ENCODE measurements at places on chromosomes 13 and 19. TPM values are rescaled to one million over a fixed set of nuclear protein-coding genes. Genes with fewer than 3 reads are reported as not detected.

Gene IZUMO2
- total RNA-seq = not detected

Gene YJEFN3
- 4.1 TPM for total RNA-seq

GRCh38 chr19:12117201-12117970 lies 22.8 kb downstream of the ZNF20 start:
- H3K36me3 ChIP-seq = no peaks in the 10 kb centered on the region
- no peak overlapping the region for H3K27ac ChIP-seq
- H3K4me1 ChIP-seq = no peaks in the 10 kb centered on the region
- no peak overlapping the region for H3K4me3 ChIP-seq

Gene ZNF610
- 4.5 TPM for total RNA-seq

DNA sequence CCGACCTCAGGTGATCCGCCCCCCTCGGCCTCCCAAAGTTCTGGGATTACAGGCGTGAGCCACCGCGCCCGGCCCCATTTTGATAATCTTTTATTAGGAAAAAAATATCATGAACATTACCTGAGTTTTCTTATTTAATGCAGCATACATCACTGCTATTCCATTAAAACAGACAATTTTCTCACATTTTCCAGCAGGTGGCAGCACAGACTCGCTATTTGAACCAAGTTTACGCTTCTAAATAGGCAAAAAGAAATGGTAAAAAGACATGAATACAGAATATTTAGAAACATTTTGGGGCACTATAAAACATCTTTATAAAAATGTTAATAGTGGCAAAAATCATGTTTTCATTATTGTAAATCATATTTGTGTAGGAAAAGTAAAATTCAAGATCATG lies 903.1 kb downstream of the SLITRK6 start:
- no peak for DNase-seq
- no peaks in the 10 kb centered on the region for H3K4me1 ChIP-seq
- no peak overlapping the region for H3K4me3 ChIP-seq
- no peak overlapping the region for H3K27ac ChIP-seq

Gene ZNF681
- total RNA-seq = 2.0 TPM

DNA sequence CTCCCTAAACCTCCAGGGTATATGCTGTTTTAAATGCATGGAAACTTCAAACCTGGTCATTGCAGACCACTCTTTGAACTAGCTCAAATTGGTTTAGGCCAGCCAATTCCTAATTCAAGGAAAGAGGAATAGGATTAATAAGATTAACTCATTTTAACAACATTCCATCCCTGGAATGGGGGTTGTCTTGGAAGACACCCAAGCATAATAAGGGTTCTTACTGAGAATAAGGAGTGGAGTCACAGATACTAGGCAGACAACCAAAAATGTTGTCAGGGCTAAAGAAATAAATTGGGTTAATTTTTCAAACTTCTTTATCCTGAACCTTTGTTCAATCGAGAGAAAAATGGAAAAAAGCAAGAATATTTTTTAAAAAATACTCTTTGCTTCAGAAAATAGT lies 186.2 kb downstream of the PCDH9 start:
- DNase-seq = no peak
- H3K27ac ChIP-seq = no peak overlapping the region
- no peaks in the 10 kb centered on the region for H3K36me3 ChIP-seq
- no peaks in the 10 kb centered on the region for H3K27me3 ChIP-seq
- H3K4me1 ChIP-seq = no peaks in the 10 kb centered on the region

GRCh38 chr19:10079031-10079453 lies 7.1 kb upstream of the SHFL start:
- no peak overlapping the region for H3K4me3 ChIP-seq
- H3K36me3 ChIP-seq = no peaks in the 10 kb centered on the region
- H3K4me1 ChIP-seq = no peaks in the 10 kb centered on the region
- DNase-seq = no peak

- no peaks in the 10 kb centered on the region for H3K4me1 ChIP-seq
- no peaks in the 10 kb centered on the region for H3K27me3 ChIP-seq
- no peaks in the 10 kb centered on the region for H3K36me3 ChIP-seq
- H3K27ac ChIP-seq = no peak overlapping the region
- H3K4me3 ChIP-seq = no peak overlapping the region
Observed at GRCh38 chr13:90751026-90751425, 596.5 kb upstream of the MIR17HG start.

DNA sequence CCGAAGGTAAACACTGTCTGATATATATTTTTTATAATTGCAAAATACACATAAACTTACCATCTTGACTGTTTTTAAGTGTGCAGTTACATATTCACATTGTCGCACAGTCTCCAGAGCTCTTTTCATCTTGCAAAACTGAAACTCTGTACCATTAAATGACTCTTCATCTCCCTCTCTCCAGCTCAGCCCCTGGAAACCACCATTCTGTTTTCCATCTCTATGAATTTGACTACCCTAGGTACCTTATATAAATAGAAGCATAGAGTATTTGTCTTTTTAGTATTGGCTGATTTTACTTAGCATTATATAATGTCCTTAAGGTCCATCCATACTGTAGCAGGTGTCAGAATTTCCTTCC lies 45.8 kb downstream of the LRCH1 start:
- H3K27ac ChIP-seq = no peak overlapping the region
- H3K36me3 ChIP-seq = no peaks in the 10 kb centered on the region
- no peak overlapping the region for H3K4me3 ChIP-seq

Gene KLK4
- not detected for total RNA-seq

DNA sequence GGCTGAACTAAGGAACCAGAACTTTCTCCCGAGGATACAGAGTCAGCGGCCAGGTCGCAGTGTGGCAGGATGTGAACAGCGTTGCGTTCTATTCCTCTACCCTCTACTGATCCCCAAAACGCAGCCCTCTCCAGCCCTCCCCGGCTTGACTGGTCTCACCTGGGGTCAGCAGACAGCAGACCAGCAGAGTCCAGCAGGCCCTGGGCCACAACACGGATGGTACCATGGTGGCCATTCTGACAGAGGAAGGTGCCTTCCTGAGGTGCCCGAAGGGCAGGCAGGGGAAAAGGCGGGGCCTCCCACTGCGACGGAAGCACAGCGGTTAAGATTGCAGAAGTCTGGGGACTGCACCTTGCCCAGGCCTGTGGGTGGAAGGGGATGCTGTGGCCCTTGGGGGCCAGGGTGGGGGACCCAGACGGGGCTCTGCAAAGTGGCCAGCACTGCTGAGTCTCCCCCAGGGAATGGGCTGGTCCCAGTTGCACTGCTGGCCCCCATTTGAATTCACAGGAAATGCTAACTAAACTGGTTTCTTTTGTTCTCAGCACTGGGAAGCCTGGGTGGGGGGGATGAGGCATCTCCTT lies at the start of gene ICAM3:
ICAM3 (minus strand) TSS at position 245 of the 581 bp plus-strand sequence; CDS start at position 235, 10 bp downstream.
- H3K4me1 ChIP-seq = peaks cover 4% of the 10 kb centered on the region
- no peak within 1 kb of the TSS for H3K27ac ChIP-seq
- no peaks in the 10 kb centered on the region for H3K36me3 ChIP-seq
- DNase-seq = no peak
- H3K27me3 ChIP-seq = no peaks in the 10 kb centered on the region

GRCh38 chr13:99886706-99887105 lies 84.9 kb downstream of the ZIC5 start:
- no peak overlapping the region for H3K4me3 ChIP-seq
- no peak for DNase-seq
- no peaks in the 10 kb centered on the region for H3K4me1 ChIP-seq
- no peaks in the 10 kb centered on the region for H3K27me3 ChIP-seq
- no peaks in the 10 kb centered on the region for H3K36me3 ChIP-seq

Gene PSG1
- total RNA-seq = not detected

DNA sequence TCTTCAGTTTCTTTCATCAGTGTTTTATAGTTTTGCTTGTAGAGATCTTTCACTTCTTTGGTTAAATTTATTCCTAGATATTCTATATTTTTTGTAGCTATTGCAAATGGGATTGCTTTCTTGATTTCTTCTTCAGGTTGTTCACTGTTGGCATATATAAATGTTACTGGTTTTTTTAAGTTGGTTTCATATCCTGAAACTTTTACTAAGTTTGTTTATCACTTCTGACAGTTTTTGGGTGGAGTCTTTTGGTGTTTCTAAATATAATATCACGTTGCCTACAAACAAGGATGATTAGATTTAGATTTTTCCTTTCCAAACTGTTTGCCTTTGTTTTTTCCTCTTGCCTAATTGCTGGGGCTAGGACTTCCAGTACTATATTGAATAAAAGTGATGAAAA lies 109.7 kb downstream of the PAN3 start:
- no peak for DNase-seq
- H3K27me3 ChIP-seq = no peaks in the 10 kb centered on the region
- no peaks in the 10 kb centered on the region for H3K4me1 ChIP-seq
- H3K4me3 ChIP-seq = no peak overlapping the region

Gene VN1R4
- not detected for total RNA-seq

GRCh38 chr13:109406376-109406992 lies 379.9 kb downstream of the IRS2 start:
- DNase-seq = no peak
- H3K27ac ChIP-seq = no peak overlapping the region
- H3K4me3 ChIP-seq = no peak overlapping the region
- no peaks in the 10 kb centered on the region for H3K36me3 ChIP-seq
- no peaks in the 10 kb centered on the region for H3K27me3 ChIP-seq
- no peaks in the 10 kb centered on the region for H3K4me1 ChIP-seq

Gene APOC4
- not detected for total RNA-seq

DNA sequence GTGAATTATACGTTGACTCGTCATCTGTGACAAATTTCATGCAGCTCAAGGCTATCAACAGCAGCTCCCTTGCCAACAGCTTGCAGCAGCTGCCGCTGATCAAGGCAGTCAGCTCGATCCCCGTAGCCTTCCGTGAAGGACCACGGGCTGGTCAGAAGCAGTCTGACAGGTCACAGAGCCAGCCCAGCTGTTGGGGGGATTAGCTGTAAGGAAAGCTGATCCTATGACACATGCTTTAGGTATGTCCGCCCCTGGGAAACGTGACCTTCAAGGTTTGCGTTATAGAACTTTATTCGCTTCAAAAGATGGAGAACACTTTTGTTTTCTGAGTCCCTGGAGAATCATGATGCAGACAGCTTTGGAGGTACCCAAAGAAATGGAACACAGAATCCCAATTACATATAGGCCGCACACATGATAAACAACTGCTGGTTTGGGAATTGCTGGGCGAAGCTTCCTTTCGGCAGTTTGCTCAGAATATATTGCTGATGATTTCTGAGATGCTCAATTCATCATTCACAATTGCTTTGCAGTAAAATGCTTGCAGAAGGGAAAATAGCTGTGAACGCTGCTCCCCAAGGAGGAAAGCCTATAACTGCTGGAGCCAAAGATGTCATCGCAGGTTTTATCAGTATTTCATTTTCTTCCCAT lies 62.6 kb upstream of the USP29 start:
- H3K27ac ChIP-seq = peak overlapping the region; percentile 79
- H3K4me3 ChIP-seq = peak overlapping the region; percentile 22
- no peaks in the 10 kb centered on the region for H3K36me3 ChIP-seq
- H3K4me1 ChIP-seq = peaks cover 12% of the 10 kb centered on the region
- H3K27me3 ChIP-seq = no peaks in the 10 kb centered on the region
- peak; percentile 96 for DNase-seq

- no peaks in the 10 kb centered on the region for H3K27me3 ChIP-seq
- H3K4me1 ChIP-seq = no peaks in the 10 kb centered on the region
- no peak overlapping the region for H3K27ac ChIP-seq
- H3K36me3 ChIP-seq = no peaks in the 10 kb centered on the region
- H3K4me3 ChIP-seq = no peak overlapping the region
- no peak for DNase-seq
Observed at GRCh38 chr19:8552810-8553209, 24.4 kb downstream of the MYO1F start.

GRCh38 chr19:17469481-17470067 lies 750 bp upstream of the SLC27A1 start:
- no peaks in the 10 kb centered on the region for H3K36me3 ChIP-seq
- no peaks in the 10 kb centered on the region for H3K27me3 ChIP-seq
- H3K27ac ChIP-seq = peak overlapping the region; percentile 83
- peak; percentile 98 for DNase-seq
- peaks cover 12% of the 10 kb centered on the region for H3K4me1 ChIP-seq

- H3K27me3 ChIP-seq = no peaks in the 10 kb centered on the region
- no peaks in the 10 kb centered on the region for H3K36me3 ChIP-seq
- no peak for DNase-seq
- H3K4me1 ChIP-seq = no peaks in the 10 kb centered on the region
- no peak overlapping the region for H3K27ac ChIP-seq
Observed at GRCh38 chr13:47598340-47598911, 402.6 kb downstream of the SUCLA2 start.

GRCh38 chr13:77928909-77929308 lies 10.3 kb upstream of the EDNRB start:
- H3K4me1 ChIP-seq = no peaks in the 10 kb centered on the region
- no peaks in the 10 kb centered on the region for H3K27me3 ChIP-seq
- no peak overlapping the region for H3K27ac ChIP-seq
- H3K4me3 ChIP-seq = no peak overlapping the region

Gene CYP4F3
- total RNA-seq = 0.36 TPM

Gene FFAR2
- total RNA-seq = not detected

- H3K27ac ChIP-seq = no peak overlapping the region
- DNase-seq = no peak
- H3K4me3 ChIP-seq = peak overlapping the region; percentile 24
Observed at GRCh38 chr13:78602561-78603239, 652 bp downstream of the POU4F1 start.

DNA sequence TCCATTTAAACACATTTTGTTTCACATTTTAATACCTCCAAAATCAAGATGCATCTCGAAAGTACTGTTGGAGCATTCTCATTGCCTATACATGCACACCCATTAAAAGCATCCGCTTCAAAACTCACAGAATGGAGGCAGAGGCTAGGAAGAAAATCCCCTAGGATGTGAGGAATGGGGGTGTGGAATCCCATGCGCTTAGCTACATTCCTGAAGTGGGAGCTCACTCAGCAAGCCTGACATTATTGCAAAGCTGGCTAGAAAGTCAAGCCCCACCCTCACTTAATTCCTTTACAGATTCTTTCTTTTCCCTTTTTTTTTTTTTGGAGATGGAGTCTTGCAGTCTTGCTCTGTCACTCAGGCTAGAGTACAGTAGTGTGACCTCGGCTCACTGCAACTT lies 4.6 kb upstream of the FAM32A start:
- H3K4me3 ChIP-seq = no peak overlapping the region
- no peaks in the 10 kb centered on the region for H3K36me3 ChIP-seq
- no peak for DNase-seq
- H3K4me1 ChIP-seq = no peaks in the 10 kb centered on the region
- no peaks in the 10 kb centered on the region for H3K27me3 ChIP-seq

GRCh38 chr13:20394506-20394905 lies 131.2 kb downstream of the CRYL1 start:
- DNase-seq = no peak
- no peak overlapping the region for H3K27ac ChIP-seq
- no peaks in the 10 kb centered on the region for H3K36me3 ChIP-seq
- H3K4me1 ChIP-seq = no peaks in the 10 kb centered on the region
- H3K4me3 ChIP-seq = no peak overlapping the region

All from ovary (tissue), 10 donors.